ENCODE measurements at places on chromosomes 5 and 9.

GRCh38 chr9:71122421-71122820 lies 1.0 kb upstream of the TRPM3 start:
- DNase-seq = no peak

DNA sequence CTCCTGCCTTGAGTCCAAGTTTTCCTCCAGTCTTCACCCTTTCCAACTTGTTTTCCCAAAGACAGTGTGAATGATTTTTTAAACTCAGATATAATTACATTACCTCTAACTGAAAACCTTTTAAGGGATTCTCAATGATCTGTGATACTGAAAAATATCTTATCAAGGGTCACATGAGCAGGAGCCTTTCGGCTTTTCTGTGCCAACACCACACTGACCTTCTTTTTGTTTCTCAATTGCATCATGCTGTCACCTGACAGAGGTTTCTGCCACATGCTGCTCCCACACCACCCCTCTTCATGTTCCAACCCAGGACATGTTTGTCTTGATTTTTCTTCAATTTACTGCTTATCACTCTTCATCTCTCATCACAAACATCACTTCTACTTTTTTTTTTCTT lies 820.0 kb downstream of the PRELID2 start:
- no peak for DNase-seq

GRCh38 chr5:38518341-38518740 lies 38.1 kb downstream of the LIFR start:
- DNase-seq = no peak

DNA sequence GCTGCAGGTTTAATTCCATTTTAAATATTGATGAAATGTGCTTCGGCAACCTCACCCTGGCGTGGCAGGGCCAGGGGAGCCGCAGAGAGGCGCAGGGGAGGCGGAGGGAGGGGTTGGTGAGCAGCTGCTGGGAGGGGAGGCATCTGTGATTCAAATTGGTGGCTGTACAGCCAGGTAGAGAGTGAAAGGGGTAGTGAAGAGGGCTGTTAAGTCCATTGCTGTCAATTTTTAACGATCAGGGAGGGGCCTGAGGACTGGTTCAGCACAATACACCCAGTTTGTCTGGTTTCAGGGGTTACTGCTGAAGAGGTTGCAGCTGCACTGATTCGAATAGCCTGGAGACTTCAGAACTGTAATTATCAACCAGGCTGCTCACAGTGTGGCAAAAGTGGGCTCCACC lies 31.3 kb downstream of the LHX6 start:
- DNase-seq = no peak

GRCh38 chr5:79853676-79854418 lies 137.2 kb downstream of the MTX3 start:
- no peak for DNase-seq

- DNase-seq = no peak
Measured at GRCh38 chr5:78586251-78586650, 62.3 kb downstream of the LHFPL2 start.

GRCh38 chr5:178279723-178280438 lies 47.3 kb upstream of the PHYKPL start:
- peak; percentile 25 for DNase-seq

- no peak for DNase-seq
Measured at GRCh38 chr9:129751841-129752801, 721 bp downstream of the PTGES start.

- no peak for DNase-seq
Measured at GRCh38 chr5:102385365-102385764, 89.3 kb upstream of the SLCO4C1 start.

DNA sequence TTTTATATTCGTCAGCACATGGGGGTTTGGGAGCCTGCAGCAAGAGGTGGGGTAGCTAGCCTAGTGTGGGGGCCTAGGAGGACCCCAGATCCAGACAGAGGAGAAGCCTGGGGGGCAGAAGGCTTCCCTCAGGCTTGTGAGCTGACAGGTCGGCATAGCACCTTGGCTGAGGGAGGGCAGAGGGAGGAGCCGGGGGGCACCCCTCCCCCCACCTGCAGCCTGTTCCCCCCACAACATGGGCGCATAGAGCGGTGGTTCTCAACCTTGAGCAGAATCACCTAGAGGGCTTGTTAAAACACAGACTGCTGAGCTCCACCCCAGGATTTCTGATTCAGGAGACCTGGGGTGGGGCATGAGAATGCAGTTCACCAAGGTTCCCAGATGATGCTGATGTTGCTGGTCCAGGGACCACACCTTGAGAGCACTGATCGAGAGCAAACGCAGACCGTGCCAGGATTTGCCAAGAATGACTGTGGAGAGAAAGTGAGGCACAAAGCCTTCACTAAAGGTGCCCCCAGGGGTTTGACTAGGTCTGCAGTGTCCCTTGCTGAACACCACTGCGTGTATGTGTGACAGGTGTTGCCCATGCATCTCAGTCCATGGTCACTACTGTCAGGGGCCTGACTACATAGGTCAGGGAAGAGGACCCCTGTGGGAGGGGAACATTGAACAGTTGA lies 163.3 kb downstream of the MACROH2A1 start:
- no peak for DNase-seq

- no peak for DNase-seq
Measured at GRCh38 chr5:17912794-17913193, 278.5 kb downstream of the TAF11L14 start.

GRCh38 chr9:20188616-20189369 lies 400.0 kb upstream of the SLC24A2 start:
- no peak for DNase-seq

DNA sequence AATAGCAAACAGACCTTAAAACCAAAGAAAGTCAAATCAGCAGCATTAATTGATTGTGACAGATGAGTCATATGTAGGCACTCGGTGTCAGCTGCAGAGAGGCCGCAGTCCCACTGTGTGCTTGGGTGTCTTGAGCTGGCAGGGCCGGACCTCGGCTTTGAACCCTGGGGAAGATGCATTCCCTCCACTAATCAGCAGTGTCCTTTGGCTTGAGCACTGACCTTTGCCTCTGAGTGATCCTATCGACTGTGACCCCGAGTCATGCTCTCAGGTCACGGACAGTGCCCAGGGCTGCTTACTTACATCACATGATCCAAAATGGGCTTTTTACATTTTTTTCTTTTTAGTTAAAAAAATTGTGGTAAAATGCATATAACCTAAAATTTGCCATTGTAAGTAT lies 188.7 kb downstream of the GADD45G start:
- no peak for DNase-seq

- DNase-seq = no peak
Measured at GRCh38 chr9:6488395-6488794, 75.4 kb downstream of the UHRF2 start.

DNA sequence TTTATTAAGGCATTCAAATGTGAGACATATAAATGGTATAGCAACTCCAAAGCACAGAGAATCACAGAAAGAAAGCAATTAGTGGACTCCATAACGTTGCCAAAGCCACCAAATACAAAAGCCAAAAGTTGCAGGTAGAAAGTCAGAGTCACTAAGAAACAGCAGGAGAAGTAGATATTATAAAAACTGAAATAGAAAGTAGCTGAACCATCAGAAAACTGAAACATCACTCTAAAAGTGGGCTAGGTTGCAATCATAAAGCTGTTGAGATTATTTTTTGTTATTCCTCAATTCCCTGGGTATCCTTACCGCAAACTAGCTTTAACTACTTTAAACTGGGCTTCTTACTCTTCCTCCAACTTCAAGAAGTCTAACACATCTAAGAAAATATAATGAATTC lies 108.1 kb upstream of the ARRDC3 start:
- DNase-seq = no peak

DNA sequence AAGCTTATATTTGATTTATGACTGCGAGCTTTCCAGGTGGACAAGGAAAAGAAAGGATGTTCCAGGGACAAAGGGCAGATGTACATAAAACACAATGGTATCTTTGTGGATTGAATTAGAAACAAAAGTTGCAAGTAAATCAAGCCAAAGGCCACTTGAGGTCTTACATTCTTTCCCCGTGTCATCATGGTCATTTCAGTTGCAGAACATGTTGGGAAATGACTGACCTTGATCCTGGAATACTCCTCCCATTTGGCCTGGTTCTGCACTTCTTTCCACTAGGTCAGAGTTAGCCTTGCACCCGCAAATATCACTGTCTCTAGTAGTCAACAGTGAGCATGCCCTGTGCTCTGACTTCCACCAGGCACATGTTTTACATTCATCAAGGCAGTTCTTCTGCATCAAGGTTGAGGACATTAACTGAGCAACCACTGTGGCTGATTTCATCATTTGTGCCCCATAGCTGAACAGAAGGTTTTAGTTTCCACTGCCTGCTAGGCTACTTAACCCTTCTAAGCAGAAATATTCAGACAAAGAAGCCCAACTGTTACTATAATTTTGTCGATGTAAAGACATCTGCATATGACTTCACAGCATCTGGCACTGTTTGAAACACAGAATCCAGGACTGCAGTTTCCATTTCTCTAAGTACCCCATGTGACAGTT lies 1161.7 kb upstream of the DMAC1 start:
- DNase-seq = no peak

GRCh38 chr5:97657239-97657638 lies 474.2 kb upstream of the RIOK2 start:
- no peak for DNase-seq

All from cortex of kidney (tissue), 1 donor.